ENCODE measurements at places on chromosomes 7 and 10.

- ATAC-seq, result no peak
These were observed 206.0 kb downstream of the CXCL12 start for GRCh38 chr10:44178856-44179255.

GRCh38 chr10:72081210-72081609, 7.1 kb downstream of the SPOCK2 start:
- no peak for ATAC-seq

- peak; percentile 83 for ATAC-seq
These were observed 77.7 kb downstream of the OTUD1 start for GRCh38 chr10:23516530-23516929.

DNA sequence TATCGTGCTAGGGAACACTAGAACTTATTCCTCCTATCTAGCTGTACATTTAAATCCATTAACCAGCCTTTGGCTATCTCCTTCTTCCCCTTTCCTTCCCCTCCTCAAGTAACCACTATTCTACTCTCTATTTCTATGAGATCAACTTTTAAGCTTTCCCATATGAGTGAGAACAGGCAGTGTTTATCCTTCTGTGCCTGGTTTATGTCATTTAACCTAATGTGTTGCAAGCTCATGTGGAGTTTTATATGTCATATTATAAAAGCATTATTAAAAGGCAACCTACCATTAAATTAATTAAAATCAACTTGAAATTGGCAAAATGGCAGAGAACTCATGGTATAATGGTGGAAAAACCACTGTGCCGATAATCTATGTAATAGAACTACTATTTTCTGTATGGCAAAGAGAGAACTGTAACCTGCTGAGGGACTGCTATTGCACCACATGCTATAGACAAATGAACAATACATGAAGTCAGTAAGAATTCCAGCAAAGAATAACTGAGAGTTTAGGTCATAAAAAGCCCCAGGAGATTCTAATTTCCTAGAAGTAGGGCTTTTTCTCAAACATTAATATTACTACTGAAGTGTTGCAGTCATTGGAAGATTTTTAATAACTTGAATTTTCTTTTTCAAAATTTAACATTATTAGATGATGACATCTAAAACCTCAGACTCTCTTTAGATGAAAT, 81.8 kb downstream of the LRRN3 start:
- no peak for ATAC-seq

DNA sequence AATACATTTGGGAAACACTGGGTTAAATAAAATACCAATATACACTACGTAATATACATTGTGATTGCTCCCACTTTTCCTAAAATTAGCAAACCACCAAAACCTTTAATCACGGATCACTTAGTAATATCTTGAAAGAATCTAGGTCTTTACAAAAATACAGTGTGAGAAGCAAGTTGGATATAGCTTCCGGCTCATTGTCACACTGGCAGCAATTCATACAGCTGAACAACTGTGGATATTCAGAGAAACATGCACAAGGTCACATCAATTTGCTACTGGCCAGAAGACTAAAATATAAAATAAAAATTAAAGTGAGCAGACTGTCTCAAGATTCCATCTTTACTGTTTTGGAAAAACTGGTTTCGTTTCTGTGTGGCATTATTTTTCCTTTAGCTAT, 69.1 kb downstream of the ZNF438 start:
- no peak for ATAC-seq

DNA sequence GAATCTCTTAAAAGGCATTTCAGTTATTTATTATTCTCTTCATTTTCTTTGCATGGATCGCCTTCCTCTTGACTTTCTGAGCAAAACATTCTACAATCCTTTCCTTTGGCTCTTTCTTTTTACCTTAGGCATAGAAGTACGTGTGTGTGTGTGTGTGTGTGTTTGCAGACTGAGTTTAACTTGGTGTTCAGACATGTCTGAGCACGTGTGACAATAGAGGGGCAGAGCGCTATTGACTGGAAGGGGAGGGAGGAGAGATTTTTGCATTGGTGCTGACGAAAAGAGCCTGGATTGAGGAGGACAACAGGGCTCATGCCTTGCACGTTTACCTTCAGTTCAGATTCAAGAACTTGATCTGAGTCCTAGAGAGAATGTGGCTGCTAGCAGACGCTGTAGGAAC, 129.8 kb downstream of the SEC23IP start:
- no peak for ATAC-seq

DNA sequence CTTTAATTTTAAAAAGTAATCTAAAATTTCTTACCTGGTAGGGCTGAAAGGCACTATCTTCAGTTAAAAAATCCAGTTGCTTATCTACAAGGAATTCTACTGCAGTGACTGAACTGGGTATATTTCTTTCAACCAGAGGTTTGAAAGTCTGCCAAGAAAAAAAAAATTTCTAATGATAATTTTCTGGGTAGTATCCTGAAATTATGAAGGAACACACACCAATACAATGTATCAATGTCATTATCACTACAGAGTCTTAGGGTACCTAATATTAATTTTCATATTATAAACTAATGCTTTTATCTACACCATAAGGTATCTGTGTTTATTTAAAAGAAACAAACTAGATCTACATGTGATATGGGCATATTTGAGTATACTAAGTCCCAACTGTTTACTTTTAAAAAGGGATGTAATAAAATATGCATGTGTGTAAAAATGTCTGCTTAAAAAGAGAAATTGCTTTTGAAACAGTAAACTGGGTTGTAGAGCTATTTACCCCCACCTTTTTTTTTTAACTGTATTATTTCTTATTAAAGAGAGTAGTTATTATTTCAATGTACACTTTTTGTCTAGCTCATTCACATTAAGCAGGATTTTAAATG, 131.6 kb downstream of the NRBF2 start:
- no peak for ATAC-seq

- ATAC-seq, result no peak
These were observed 19.5 kb downstream of the CHN2 start for GRCh38 chr7:29214056-29214455.

- peak; percentile 91 for ATAC-seq
These were observed at the start of gene NSUN5 for GRCh38 chr7:73308665-73309214. TSS of gene NSUN5 (minus strand) at chr7:73308826. CDS start at chr7:73308790, 36 bp downstream.

DNA sequence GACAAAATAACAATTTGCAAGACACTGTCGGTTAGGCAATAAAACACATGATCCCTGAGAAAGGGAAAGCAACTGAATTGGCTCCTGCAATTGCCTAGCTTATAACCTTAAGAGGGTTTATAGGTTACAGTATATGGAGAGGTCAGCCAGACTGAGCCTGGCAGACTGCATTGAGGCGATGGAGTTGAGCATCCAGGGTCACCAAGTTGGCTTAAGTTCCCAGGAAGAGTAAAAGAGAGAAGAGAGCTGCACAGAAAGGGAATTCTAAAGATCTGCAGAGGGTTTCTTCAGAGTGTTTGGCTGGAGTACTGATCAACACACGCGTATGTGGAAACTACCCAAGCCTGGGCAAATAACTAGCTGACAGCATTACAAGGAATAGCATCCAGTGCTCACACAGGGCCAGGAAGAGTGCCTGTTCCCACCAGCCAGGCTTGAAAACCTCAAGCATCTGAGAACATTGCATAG, 11.2 kb downstream of the ANKMY2 start:
- no peak for ATAC-seq

DNA sequence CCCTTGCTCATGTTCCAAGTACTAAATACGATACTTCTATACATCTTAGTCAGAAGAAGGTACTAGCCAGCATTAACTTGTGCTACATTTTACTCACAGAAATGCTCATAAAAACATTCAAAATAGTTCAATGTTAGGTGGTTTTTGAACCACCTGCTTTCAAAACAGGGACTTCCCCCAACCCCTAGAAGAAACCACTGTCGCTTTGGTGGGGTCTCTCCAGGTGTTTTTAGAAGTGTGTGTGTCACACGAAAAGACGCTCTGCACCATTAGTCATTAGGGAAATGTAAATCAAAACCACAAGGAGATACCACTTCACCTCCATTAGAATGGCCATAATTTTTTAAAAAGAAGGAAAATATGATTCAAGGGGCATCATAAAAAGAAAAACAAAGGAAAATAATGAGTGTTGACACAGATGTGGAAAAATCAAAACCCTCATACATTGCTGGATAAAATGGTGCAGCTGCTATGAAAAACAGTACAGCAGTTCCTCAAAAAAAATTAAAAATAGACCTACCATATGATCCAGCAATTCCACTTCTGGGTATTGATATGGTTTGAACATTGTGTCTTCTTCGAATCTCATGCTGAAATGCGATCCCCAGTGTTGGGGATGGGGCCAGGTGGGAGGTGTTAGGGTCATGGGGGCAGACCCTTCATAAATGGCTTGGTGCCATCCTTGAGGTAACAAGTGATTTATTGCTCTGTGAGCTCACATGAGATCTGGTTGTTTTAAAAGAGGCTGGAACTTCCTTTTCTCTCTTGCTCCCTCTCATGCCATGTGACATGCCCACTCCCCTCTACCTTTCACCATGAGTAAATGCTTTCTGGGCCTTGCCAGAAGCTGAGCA, 74.2 kb downstream of the MALSU1 start:
- ATAC-seq, result peak; percentile 23

DNA sequence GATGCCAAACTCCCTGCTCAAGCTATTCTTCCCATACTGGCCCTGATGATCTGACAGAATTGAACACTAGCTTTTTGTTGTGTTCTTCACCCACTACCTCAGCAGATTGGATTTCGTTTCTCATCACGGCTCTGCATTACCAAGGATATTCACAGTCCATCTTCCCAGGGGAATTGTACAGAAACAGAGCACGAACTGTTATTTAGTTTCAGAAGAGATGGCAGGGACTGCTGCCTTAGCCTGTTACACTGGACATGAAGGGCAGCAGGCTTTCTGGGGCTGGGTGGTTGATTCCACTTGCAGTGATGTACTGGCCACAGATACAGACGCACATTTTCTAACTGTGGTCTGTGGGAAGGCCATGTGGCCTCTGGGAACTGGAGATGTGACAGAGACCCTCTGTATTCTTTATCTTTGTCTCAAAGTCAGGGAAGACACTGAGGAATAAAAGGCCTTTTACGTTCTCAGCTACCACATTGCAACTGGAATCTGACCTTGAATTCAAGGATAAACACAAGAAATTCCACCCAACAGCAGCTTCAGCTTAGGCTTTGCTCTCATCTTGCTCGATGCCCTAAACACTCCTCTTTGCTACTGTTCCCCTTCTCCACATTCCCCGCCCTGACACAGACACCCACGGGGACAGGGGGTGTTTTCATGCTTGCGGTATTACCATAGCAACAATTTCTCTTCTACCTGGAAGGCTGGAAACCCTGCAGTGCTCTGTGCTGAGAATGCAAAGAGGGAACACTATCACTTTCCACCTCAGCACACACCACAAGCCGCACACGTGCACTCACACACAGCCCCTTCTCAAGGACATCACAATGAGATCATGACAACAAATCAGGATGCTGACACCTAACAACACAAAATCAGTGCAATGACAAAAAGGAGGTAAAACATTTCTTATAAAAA, 81.7 kb downstream of the RNF216 start:
- no peak for ATAC-seq

DNA sequence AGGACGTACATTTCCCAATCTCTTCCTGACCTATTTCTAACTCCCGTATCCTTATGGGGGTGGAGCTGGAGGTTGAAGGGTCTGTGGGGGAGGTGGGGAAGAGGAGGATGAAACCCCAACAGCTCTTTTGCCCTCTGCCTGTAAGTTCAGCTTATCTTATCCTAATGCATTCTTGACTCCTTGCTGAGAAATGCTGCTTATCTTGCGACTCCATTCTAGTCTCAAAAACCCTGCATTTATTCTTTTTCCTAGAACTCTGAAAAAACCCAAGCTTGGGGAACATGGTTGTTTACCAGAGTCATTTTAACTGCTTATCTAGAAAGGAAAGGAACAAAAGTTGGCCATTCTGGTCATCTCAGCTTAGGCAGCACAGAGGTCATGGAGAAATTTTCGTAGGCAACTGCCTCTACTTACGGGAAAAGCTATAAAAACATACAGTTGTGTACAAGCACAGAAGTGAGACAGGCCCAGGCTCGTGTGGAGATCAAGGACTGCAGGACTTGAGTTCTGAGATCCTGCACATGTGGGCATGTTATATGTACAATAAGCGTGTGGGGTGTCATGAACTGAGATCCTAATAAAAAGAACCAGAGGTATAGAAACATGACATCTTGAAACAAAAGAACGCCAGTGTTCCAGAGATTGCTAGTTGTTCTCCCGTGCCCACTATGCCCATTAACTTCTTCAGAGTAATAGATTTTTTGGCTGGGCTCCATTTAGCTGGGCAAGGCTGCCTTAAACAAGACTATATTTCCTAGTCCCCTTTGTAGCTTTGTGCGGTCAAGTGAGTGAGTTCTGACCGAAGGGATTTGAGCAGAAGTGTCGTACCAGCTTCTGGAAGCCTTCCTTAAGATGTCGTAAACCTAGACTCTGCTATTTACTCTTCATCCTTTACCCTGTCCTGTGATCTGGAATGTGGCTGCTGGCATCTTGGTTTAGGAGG, 9.6 kb downstream of the INMT start:
- ATAC-seq, result no peak

DNA sequence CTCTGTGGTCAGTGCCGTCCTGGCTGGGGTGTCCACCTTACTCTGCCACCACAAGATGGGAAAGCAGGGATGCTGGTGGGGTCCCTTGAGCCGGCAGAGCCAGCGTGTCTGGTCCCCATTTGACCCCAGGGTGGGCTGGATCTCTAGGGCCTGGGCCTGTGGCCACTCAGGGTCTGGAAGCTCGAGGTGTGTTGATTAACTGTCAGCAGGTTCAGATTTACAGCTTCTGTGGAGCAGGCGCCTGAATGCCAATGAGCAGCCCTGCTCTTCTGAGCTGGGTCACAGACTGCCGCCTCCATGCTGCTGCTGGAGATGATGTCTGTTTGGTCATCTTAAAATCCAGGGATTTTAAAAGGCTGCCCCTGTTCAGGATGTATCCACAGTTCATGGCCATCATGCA, 11.3 kb upstream of the DPYSL4 start:
- ATAC-seq, result no peak

DNA sequence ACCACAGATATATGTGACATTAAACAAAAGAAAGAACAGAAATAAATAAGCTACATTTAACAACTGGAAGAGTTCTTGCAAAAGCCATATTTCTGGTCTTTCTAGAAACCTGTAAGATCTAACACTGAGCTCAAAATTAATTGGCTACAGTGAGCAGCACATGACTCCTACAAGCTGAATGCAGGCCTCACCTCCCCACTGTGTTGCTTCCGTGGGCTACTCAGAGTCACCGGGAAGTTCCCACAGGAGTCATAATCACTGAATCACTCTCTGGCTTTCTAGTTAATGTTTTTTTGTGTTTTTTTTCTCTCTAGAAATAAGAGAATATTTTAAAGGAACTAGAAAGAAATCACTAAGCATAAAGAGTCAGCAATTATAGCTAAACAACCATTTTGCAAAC, 10.2 kb upstream of the MRPS24 start:
- peak; percentile 42 for ATAC-seq

Measured in SK-N-SH treated with all-trans-retinoic acid at 6 μM for 48 hours (cell line).